RCC 7860 (cell line): ENCODE measurements at places on chromosomes 6 and 20.

- no peak for DNase-seq
These were observed 73.2 kb downstream of the JPH2 start for GRCh38 chr20:44113618-44114376.

DNA sequence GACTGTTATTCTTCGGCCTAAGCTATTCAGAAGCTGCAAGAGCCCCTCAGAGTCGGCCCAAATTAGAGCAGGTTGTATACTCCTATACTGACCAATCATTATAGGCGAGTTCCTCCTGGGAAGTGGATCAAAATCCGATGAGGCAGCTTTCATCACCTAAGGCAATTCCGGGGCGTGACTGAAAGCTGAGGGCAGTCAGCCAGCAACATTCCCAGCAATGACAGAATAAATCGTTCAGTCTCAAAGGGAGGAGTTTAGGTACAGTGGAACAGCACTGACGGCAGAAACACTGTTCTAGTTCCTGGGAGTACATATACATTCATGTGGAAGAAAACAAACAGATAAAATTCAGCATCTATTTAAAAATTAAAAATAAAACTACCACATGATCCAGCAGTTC, 10.8 kb downstream of the HLA-DQB2 start:
- no peak for DNase-seq

GRCh38 chr6:157867155-157867559, 44.1 kb downstream of the SNX9 start:
- no peak for DNase-seq

- DNase-seq, result no peak
These were observed 39.6 kb downstream of the DUSP22 start for GRCh38 chr6:331622-332521.

- DNase-seq, result no peak
These were observed 84.2 kb upstream of the BMP2 start for GRCh38 chr20:6683021-6683977.

- DNase-seq, result no peak
These were observed 576.3 kb downstream of the RNF144B start for GRCh38 chr6:18963439-18963838.

DNA sequence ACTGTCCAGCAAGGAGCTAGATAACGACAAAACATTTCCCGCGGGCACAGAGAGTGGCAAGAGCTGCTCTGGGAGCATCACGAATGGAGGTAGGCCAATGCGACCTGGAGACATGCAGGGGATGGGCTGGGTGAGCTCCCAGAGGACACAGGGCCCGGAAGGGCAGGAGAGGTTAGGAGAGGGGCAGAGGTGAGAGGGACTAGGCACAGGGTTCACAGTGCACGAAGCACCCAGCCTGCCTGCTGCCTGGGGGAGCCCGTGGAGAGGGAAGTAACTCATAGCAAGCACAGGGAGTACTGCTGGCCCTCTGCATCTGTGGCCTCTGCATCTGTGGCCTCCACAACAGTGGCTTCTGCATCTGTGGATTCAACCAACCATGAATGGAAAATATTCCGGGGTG, 126.5 kb downstream of the HUS1B start:
- no peak for DNase-seq

DNA sequence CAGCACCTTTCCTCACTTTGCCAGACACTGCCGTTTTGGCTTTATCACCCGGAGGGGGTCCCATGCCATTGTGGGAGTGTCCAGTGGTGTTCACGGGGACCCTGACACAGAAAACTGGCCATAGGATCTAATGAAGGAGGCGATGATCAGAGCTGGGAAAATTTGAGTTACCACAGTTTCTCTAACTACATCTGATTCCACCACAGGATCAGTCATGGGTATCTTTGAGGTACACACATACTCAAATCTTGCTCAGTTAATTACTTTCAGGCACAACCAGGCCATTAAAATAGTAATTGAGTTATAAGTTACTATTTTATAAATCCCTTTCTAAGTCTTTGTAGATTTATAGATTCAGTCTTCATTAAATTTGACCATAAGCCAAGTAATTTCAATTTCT, 215.1 kb downstream of the PRL start:
- DNase-seq, result no peak

GRCh38 chr6:133804265-133804664, 84.6 kb upstream of the TCF21 start:
- no peak for DNase-seq

- no peak for DNase-seq
These were observed 256.9 kb downstream of the LRFN2 start for GRCh38 chr6:40330301-40330721.

DNA sequence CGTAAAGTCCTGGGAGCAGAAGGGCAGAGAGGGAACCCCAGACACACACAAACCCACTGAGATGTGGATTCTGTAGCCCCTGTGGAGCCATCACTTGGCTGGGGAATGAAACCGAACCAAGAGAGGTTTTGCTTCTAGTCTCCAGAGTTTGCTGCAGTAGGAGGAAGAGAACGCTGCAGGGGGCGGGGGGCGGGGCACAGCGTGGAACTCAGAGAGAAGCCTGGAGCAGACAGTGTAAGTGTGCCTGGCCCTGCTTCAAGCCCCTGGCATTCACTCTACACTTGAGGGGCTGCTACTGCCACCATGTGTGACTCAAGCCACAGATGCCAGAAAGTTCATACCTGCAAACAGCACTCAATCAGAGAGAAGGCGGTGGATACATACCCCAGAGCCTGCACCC, 18.9 kb downstream of the GABRR1 start:
- DNase-seq, result no peak

- no peak for DNase-seq
These were observed 10.0 kb downstream of the BPHL start for GRCh38 chr6:3128356-3129108.

DNA sequence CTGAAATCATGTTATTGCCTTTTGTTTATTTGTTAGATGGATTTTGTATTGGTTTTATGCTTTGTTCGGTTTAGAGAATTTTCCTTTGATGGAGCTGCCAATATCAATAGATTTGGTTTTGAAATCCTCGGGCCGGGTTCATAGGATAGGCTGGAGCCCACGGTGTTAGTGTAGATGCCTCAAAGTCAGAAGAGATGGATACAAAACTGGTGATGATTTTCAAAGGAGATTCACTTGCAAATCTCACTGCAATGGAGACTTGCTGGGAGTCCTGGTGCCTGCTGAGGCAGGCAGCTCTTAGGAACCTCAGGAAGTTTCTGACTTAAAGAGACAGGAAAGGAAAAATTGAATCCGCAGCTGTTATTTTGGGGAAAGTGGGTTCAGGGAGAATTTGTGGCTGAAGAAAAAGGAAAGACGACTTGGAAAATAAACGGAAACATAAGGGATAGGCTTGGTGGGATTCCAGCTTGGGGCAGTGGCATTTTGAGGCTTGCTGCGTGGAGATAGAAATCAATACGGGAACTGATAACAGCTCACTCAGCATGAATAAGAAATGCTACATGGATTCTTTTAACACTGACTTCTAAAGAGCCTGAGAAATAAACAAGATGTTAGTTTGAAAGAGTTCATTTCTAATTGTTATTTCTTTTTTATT, 241.6 kb downstream of the PHACTR1 start:
- no peak for DNase-seq

- no peak for DNase-seq
These were observed 14.4 kb downstream of the ZNF217 start for GRCh38 chr20:53579266-53579580.

DNA sequence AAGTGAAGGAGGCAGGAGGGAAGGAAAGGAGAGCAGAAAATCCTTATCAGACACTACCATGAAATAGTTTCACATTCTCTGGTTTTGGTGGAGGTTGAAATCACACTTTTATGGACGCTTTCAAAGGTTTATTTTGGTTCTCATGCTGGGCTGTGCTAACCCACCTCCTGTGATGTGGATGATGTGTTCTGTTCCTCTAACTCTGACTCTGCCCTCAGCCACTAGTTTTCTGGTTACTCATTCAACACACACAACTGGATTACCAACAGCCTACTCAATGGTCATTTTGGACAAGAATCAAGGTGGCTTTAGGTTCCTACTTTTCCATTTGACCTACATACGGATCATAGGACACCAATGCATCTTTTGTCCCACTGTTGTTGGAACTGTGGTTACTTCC, 522.1 kb upstream of the BTBD3 start:
- peak; percentile 46 for DNase-seq

GRCh38 chr6:13668291-13668928, 43.2 kb downstream of the RANBP9 start:
- DNase-seq, result no peak

DNA sequence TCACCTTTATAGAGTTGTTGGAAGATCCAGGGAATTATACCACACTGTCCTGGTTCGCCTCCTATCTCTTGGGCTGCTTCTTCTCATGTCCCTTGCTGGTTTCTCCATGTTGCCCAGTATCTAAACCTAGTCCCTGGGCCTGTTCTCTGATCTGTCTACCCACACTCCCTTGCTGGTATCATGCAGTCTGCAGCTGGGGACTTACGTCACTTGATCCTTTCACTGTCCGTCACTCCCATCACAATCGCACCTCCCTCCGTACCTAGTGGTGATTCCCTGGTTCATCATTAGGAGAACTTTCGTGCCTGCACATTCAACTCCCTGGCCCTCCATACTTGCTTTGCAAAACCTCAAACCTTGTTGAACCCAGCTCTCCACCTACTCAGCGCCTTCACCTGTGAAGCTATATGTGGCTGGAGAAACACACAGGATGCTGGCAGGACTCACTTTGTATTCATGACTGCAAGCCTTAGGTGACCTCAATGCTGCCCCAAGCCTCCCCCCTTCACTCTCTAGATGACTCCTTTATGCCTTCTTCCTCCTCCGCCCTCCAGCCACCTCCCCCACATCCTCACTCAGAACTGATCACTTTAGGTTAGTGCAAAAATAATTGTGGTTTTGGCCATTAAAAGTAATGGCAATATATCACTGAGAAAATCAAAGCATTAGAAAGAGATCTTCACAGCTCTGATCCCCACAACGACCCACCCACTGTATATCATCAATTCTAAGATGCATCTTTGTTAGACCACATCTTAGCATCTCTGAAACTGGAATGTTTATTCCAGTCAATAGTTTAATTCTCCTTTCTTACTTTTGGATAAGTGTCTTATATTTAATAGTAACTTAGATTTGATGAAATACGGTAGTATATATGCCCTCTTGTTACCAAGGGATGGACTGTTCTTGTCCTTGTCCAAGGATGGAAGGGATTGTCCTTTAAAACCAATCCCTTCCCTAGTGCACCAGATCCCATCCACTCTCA, 26.4 kb downstream of the GDAP1L1 start:
- DNase-seq, result no peak

- no peak for DNase-seq
These were observed 641.6 kb downstream of the RFPL4B start for GRCh38 chr6:112988748-112989147.

GRCh38 chr20:59335377-59335776, 35.0 kb downstream of the EDN3 start:
- DNase-seq, result no peak

GRCh38 chr6:90068703-90069523, 174.6 kb downstream of the GJA10 start:
- no peak for DNase-seq

DNA sequence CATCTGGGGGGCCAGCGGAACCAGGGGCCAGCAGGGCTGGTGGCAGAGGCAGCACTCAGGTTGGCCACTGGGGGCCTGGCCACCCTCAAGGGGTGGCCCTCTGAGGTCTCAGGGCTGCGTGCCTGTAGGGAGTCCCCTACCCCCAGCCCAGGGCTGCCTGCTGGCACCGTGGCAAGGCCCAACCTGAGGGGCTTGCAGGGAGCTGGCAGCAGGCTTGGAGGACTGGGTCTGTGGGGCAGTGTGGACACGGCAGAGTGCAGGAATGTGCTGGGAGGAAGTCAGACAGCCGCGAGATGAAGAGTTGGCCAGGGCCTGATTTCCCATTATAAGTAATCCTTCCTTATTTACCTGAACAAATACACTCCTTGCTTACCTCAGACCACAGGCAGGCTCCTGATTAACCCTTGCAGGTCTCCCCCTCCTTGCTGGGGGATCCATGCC, at the start of gene SPDEF:
TSS of gene SPDEF (minus strand) at position 299 of the 441 bp plus-strand sequence. CDS start 11,874 bp downstream, outside the sequence.
- DNase-seq, result no peak

- no peak for DNase-seq
These were observed 45.0 kb downstream of the EDN1 start for GRCh38 chr6:12335131-12335527.

GRCh38 chr6:48490658-48491057, 379.7 kb upstream of the PTCHD4 start:
- no peak for DNase-seq

DNA sequence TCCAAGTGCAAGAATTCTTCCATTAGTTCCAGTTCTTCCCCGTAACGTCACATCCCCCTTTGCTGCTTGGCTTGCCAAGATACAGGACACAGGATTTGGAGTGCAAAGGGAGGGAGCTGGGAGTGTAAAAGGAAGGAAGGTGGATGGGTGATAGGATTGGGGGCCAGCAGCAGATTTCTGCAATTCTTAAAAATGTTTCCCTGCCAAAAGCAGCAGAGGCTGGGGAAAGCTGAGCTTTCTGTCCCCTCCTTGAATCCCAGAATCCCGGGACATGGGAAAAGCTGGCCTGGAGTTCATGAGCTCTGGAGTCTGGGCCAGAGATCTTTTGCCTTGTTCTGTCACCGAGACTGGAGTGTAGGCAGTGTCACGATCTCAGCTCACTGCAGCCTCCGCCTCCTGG, 60.0 kb upstream of the EPB41L1 start:
- DNase-seq, result no peak

- DNase-seq, result no peak
These were observed 20.1 kb upstream of the SLC17A1 start for GRCh38 chr6:25851961-25852360.

- DNase-seq, result no peak
These were observed 245.5 kb downstream of the TAF4 start for GRCh38 chr20:61819921-61820825.

GRCh38 chr6:139306291-139306981, 14.6 kb upstream of the TXLNB start:
- no peak for DNase-seq

DNA sequence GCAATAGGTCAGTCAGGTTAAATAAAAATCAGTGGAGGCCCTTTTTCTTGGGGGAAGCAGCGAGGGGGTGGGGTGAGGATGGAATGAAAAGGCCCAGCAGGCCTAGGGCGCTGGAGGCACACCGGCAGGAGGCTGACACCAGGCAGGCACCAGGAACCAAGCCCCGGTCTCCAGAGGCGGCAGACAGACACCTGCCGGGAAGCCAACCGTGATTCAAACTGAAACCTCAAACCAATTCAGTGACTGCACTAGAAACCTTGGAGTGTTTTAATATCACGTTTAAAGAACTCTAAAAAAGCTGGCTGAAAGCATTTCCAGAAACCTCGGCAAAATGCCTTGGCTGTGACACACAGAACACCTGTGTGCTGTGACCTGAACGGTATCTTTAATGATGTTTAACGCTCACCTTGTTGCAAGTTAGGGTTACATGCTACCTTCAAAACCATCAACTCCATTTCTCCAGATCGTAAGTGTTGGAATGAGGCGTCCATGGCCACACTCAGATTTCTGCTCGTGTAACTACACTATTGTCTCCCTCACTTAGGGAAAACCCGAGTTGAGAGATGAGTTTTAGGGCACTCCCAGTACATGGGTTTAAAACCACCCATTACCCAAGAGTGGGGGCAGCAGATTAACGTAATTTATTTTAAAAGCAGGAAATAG, 27.2 kb downstream of the DIDO1 start:
- DNase-seq, result no peak

- DNase-seq, result peak; percentile 22
These were observed 156.8 kb upstream of the KCNQ5 start for GRCh38 chr6:72464791-72465691.
